ENCODE measurements at places on chromosomes 2 and 18.

GRCh38 chr2:19488009-19488691, 129.7 kb upstream of the OSR1 start:
- DNase-seq = peak; percentile 77

DNA sequence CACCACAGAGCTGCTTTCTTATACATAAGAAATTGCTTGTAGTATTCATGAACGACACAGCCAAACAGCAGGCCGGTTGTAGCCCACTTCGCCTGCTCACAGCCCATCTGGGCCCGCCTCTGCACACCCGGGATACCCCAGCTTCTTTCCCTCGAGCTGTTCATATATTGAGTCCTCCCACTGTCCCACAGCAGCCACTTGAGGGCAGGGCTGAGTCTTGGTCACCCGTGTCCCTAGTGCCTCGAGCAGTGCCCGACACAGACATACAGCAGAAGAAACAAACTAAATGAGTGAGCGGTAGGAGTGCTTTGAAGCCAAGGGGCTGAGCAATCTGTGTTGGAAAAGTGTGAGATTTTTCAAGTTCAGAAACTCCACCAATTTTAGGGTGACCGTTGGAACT, 251.4 kb downstream of the KLHL29 start:
- no peak for DNase-seq

DNA sequence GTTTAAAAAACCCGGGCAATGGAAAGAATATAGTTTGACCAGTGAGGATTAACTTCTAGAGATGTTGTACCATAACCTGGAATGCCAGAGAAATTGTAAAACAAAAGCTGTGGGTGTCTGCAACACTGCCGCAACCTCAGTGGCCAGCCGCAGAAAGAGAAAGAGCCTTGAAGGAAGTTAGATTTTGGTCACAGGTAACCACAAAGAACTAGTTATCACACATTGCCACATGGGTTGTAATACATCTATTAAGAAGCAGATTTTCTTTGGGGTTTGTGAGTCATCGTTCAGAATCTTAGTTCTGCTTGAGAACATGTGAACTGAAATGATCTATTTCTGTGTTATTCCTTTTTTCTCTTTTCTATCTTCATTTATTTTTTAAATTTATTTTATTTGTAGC, 222.9 kb upstream of the AGAP1 start:
- DNase-seq = peak; percentile 96

- no peak for DNase-seq
Observed at GRCh38 chr2:16663121-16663905, 2.3 kb downstream of the CYRIA start.

All from amniotic epithelial cell (primary cell).